Hindlimb muscle (tissue), 1 donor: ENCODE measurements at places on chromosomes 16 and 17.

DNA sequence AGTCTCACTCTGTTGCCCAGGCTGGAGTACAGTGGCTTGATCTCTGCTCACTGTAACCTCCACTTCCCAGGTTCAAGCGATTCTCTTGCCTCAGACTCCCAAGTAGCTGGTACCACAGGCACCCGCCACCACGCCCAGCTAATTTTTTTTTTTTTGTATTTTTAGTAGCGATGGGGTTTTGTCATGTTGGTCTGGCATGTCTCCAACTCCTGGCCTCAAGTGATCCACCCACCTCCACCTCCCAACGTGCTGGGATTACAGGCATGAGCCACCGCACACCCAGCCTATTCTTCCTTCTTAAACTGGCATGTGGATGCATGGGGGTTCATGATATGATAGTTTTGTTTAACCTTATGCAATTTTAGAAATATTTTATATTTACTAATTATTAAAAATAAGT, 39.4 kb upstream of the VWA3A start:
- no peak for DNase-seq

DNA sequence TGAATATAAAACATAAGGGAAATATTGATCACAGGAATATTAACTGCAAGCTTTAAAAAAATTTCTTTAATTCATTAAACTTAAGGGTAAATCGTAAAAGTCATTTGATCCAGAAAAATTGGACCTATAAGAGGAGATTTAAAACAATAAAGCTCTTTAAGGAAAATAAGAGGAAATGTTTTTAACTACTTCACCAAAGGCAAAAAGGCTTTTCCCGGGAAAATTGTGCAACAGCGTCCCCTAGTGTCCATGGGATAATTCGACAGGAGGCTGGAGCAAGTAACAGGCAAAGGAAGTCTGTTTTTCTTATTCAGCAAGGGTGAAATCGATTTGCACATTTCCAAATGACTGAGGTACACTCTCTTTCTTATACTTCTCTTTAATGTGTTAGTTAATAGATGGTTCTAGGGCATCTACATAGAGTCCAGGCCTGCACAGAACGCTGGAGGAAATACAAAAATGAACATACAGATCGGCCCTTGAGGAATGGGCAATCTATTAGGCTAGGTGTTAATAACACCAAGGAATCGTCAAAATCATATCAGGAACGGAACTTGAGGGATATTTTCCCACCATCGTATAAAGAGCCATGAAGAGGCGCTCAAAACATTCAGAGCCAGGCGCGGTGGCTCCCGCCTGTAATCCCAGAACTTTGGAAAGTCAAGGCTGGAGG, 61.4 kb downstream of the ZNF18 start:
- DNase-seq = peak; percentile 72

DNA sequence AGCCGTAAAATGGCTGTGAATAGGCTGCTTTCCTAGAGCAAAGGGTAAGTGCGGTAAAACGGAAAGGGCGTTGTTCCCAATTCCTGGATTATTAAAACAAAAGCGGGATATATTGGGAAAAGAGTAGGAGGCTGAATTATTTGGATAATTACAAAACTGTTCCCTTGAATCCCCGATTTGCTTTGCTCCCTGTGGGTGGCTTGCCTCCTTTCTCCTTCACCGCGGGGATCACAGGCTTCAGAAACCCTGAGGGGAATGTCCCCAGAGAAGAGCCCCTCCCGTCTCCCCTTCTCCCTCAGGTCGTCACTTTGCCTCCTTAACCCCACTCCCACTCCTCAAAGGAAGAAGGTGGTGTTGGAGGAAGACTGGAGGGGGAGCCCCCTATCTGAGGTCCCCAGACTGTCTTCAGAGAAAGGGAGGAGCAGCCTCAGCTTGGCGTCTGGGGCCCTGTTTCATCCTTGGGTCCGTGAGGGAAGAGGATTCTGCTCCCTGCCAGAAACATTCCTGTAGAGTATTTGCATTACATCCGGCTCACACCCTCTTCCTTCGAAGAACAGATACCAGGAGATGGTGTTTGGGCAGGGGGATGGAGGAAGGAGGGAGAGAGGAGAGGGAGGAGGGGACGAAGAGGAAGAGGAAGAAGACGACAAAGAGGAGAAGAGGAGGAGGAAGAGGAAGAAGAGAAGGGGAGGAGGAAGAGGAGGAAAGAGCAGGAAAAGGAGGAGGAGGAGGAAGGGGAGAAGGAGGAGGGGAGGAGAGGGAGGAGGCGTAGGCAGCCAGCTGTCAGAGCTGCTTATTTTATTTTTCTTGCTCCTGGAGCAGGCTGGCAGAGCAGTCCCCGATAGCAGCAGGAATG, 31.8 kb downstream of the MRM1 start:
- DNase-seq = no peak

GRCh38 chr17:8935191-8935590, 30.3 kb downstream of the PIK3R5 start:
- no peak for DNase-seq

DNA sequence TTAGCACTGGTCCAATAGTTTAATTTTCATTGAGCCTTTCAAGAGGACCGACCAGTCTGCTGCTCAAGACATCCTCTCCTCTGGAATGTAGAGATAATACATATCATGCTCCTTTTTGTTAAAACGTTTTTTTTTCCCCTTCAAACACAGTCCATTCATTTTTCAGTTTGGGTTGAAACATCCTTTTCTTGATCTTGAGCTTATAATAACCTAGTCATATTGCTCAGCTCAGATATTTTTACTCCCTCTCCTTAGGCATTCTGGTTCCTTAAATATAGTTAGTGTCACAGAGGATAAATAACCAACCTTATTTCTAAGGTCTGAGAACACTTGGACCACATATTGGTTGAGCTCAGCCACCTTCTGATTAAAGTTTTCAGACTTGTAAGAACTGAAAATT, 12.8 kb downstream of the ANKRD40CL start:
- no peak for DNase-seq

GRCh38 chr17:49741692-49742076, 22.2 kb downstream of the FAM117A start:
- DNase-seq = no peak

GRCh38 chr17:12667299-12667958, 1.7 kb downstream of the MYOCD start:
- DNase-seq = peak; percentile 13

DNA sequence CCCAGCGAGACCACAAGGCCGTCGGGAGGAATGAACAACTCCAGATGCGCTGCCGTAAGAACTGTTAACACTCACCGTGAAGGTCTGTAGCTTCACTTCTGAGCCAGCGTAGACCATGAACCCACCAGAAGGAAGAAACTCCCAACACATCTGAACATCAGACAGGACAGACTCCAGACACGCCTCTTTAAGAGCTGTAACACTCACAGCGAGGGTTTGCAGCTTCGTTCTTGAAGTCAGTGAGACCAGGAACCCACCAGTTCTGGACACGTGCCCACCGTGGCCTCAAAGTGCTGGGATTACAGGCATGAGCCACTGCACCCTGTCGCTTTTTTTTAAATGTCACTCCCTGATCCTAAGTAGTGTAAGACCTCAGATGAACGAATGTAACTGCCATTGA, 17.3 kb downstream of the KPNA2 start:
- no peak for DNase-seq
